Activated T-helper 17 cell treated with anti-CD3 and anti-CD28 coated beads, Interleukin-2, amount 50 U/mL, for 72 hours (primary cell): ENCODE measurements at places on chromosomes 2 and 18. TPM values are rescaled to one million over a fixed set of nuclear protein-coding genes. Genes with fewer than 3 reads are reported as not detected.

The ABCB11 gene
- total RNA-seq: not detected

- H3K4me1 ChIP-seq: peaks cover 6% of the 10 kb centered on the region
- ATAC-seq: no peak
- H3K4me3 ChIP-seq: no peak overlapping the region
- H3K36me3 ChIP-seq: no peaks in the 10 kb centered on the region
- H3K27ac ChIP-seq: peak overlapping the region; percentile 28
These were observed 20.9 kb upstream of the TEX44 start for GRCh38 chr2:231571661-231572191.

DNA sequence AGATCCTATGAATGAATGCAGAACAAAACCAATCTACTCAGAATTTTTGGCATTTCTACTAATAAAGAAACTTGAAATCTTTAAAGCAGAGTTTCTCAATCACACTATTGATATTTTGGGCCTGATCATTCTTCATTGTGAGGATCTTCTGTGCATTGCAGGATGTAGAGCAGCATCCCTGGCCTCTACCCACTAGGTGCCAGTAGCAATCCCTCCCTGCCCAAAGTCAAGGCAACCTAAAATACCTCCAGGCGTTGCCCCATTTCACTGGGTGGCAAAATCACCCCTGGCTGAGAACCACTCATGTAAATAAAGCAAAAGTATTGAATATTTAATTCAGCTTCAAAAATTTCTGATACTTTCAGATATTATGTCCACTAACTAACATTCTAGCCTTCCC is 213.0 kb downstream of the SP3 start:
- H3K4me3 ChIP-seq: no peak overlapping the region
- H3K27ac ChIP-seq: no peak overlapping the region
- ATAC-seq: no peak
- no peaks in the 10 kb centered on the region for H3K36me3 ChIP-seq
- H3K27me3 ChIP-seq: peaks cover 21% of the 10 kb centered on the region

DNA sequence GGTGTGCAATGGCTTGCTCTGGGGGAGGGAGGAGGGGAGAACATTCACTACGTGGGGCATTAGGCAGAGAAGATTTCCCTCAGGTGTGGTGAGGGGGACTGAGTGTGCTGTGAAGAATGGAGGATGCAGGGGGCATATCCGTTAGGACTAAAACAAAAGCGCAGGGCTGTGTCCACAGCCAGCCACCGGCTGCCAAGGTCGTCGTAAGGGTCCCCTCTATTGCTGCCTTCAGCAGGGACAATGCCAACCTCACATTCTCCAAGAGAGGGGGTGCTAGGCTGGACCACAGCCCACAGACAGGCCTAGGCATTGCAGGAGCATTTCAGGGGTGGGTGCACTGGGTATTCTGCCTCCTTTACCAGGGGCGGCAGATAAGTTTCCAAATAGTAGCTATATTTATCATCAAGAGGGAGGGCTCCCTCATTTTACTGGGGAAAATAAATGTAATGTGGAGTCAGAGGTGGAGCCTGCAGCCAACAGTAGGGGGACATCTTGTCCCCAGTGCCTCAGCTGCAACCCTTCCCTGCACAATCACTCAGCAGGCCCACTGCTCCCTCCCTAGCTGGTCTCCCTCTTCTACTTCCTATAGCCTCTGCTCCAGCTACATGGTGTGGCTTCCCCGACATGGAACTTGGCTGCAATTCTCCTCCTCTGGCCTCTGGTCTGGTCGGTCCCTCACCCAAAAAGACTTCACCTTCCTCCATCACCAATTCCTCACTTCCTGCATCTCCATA is 74.9 kb upstream of the OTOF start:
- H3K4me3 ChIP-seq: no peak overlapping the region
- H3K27ac ChIP-seq: no peak overlapping the region
- H3K27me3 ChIP-seq: peaks cover 32% of the 10 kb centered on the region
- no peaks in the 10 kb centered on the region for H3K4me1 ChIP-seq

The MREG gene
- total RNA-seq: 7.5 TPM

- ATAC-seq: no peak
- peaks cover 24% of the 10 kb centered on the region for H3K4me1 ChIP-seq
- no peak overlapping the region for H3K27ac ChIP-seq
- no peaks in the 10 kb centered on the region for H3K36me3 ChIP-seq
- H3K4me3 ChIP-seq: no peak overlapping the region
- no peaks in the 10 kb centered on the region for H3K27me3 ChIP-seq
These were observed 38.8 kb downstream of the MFSD6 start for GRCh38 chr2:190446750-190447516.

The PRKAG3 gene
- not detected for total RNA-seq

GRCh38 chr2:212686285-212686895 is 147.8 kb upstream of the ERBB4 start:
- H3K4me1 ChIP-seq: no peaks in the 10 kb centered on the region
- H3K36me3 ChIP-seq: no peaks in the 10 kb centered on the region
- H3K27me3 ChIP-seq: peaks cover 4% of the 10 kb centered on the region
- no peak for ATAC-seq
- no peak overlapping the region for H3K4me3 ChIP-seq

- H3K27me3 ChIP-seq: peaks cover 6% of the 10 kb centered on the region
- ATAC-seq: no peak
- no peak overlapping the region for H3K4me3 ChIP-seq
- no peaks in the 10 kb centered on the region for H3K36me3 ChIP-seq
- H3K27ac ChIP-seq: no peak overlapping the region
- no peaks in the 10 kb centered on the region for H3K4me1 ChIP-seq
These were observed 87.8 kb upstream of the TMEM17 start for GRCh38 chr2:62593825-62594224.

DNA sequence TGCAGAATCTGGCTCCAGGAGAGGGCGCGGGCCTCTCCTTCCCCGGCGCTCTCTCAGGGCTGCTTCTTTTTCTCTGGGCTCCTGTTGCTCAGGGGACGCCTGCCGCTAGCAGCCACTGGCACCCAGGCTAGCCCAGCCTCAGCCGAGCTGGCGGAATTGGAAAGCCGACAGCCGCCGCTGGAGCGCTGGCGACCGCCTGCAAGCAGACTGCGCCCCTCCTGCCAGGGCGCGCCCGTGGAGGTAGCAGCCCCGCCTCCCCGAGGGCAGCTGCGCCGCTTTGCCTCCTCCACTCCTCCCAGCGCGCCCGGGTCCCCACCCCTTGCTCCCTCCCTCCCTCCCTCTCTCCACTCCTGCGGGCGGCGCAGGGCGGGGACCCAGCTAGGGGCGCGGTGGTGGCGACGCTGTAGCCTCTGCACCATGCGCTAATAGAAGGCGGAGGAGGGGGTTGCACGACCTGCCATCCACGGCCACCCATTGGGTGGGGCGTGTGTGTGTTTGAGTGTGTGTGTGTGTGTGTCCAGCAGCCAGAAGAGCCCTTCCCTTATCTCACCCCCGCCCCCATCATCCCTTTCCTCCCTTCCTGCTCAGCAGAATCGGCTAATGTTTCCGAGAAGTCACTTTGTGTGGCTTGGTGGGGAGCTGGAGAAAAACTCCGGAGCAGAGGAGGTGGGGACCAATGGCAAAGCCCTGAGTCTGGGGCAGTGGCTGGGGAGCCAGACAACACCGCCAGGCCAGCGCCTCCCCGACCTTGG is at the start of gene SCN9A:
TSS of gene SCN9A (minus strand) at position 209 of the 752 bp plus-strand sequence. CDS start 64,188 bp downstream, outside the sequence.
- H3K27me3 ChIP-seq: peaks cover 23% of the 10 kb centered on the region
- no peaks in the 10 kb centered on the region for H3K36me3 ChIP-seq
- H3K27ac ChIP-seq: no peak within 1 kb of the TSS
- peak; percentile 32 for ATAC-seq
- peak within 1 kb of the TSS; percentile 57 for H3K4me3 ChIP-seq

The IL37 gene
- total RNA-seq: 0.78 TPM

DNA sequence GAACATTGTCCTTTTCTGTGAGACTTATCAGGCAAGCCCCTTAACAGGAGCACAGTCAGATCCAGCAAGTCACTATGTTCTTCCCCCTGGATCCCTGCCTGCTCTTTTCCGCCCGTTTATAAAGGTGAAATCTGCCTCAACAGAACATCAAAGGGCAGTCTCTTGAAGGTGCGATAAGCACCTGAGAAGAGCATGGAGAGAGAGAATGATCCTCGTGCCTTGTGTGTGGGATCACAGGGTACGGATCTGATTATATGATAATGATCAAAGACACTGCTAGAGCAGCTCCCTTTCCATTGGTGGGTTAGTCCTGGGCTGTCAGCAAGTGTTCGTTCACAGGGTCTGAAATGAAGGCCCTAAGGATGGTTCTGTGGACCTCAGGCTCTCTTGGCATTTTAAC is 106.4 kb downstream of the ZAP70 start:
- H3K27ac ChIP-seq: no peak overlapping the region
- no peak for ATAC-seq
- H3K4me1 ChIP-seq: no peaks in the 10 kb centered on the region
- peaks cover 50% of the 10 kb centered on the region for H3K36me3 ChIP-seq
- no peak overlapping the region for H3K4me3 ChIP-seq

GRCh38 chr2:119486886-119487285 is 37.4 kb downstream of the SCTR start:
- no peak overlapping the region for H3K4me3 ChIP-seq
- no peaks in the 10 kb centered on the region for H3K4me1 ChIP-seq
- peaks cover 19% of the 10 kb centered on the region for H3K27me3 ChIP-seq

The ARHGAP15 gene
- 98.3 TPM for total RNA-seq

GRCh38 chr2:181178130-181178529 is 197.7 kb downstream of the UBE2E3 start:
- peak; percentile 83 for ATAC-seq
- no peaks in the 10 kb centered on the region for H3K27me3 ChIP-seq
- H3K4me3 ChIP-seq: peak overlapping the region; percentile 48

The GCKR gene
- not detected for total RNA-seq

- no peak for ATAC-seq
- H3K4me1 ChIP-seq: peaks cover 55% of the 10 kb centered on the region
- peak overlapping the region; percentile 82 for H3K4me3 ChIP-seq
- H3K27me3 ChIP-seq: no peaks in the 10 kb centered on the region
These were observed 131.3 kb upstream of the MGAT5 start for GRCh38 chr2:134122610-134123009.

DNA sequence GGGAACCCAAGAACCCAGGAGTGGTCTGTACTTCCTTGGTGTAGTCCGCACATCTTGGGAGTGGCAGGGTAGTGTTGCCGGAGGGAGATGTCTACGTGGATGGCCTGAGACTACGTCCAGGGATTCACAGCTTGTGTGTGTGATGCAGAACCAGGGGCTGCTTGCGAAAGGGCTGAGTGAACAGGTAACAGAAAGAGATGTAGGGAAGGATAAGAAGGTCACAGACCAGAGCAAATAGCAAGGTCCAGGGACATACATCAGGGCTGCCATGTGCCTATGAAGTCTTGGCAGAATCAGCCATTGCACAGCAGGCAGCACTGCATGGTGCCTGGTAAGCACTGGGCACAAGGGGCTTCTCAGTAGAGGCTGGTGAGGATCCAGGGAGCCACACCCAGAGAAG is 68.7 kb downstream of the TSPYL6 start:
- no peaks in the 10 kb centered on the region for H3K4me1 ChIP-seq
- no peak for ATAC-seq
- no peak overlapping the region for H3K27ac ChIP-seq
- H3K36me3 ChIP-seq: no peaks in the 10 kb centered on the region

DNA sequence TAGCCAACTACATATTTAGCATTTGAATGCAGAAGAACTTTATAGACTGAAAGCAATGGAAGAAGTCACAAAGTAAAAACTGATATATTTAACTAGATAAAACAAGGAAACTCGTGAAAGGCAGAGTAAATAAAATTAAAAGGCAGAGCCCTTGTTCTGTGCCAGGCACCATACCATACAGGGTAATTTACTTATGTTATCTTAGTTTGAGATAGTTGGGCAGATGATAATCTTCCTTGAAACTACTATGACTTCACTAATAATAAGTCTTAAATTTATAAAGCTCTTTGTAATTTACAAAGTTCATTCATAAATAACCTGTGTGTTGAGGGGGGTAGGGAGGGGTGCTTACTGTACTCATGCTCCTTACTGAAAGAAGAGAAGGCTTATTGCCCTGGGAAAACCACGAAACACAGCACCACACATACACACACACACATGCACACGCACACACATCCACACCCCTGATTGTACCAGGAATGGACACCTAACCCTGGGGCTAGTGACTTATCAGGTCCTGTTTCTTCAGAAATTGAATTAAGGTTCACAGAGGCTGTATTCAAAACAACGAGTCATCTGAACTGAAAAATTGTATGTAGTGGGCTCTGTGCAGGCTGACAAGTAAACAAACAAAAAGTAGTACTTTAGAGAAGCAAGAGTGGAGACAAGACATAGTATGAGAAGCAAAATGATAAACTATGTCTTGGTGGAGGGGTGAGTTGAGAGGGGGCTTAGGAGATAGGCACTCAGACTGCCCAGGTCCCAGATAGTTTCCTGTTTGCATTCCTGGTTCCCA is 38.1 kb downstream of the AGFG1 start:
- ATAC-seq: peak; percentile 59
- H3K27ac ChIP-seq: peak overlapping the region; percentile 28
- H3K36me3 ChIP-seq: peaks cover 37% of the 10 kb centered on the region
- H3K4me3 ChIP-seq: peak overlapping the region; percentile 11
- no peaks in the 10 kb centered on the region for H3K27me3 ChIP-seq

The CNDP1 gene
- total RNA-seq: not detected

The RNF125 gene
- 16.1 TPM for total RNA-seq

DNA sequence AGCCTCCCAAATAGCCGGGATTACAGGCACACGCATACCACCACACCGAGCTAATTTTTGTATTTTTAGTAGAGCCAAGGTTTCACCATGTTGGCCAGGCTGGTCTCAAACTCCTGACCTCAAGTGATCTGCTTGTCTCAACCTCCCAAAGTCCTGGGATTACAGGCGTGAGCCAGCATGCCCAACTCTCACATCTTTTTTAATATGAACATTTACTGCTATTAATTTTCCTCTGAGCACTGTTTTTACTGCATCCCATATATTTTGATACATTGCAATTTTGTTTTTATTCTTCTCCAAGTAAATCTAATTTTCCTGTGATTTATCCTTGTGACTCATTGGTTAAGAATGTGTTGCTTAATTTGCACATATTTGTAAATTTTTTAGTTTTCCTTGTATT is 9.5 kb upstream of the TANK start:
- peaks cover 88% of the 10 kb centered on the region for H3K36me3 ChIP-seq
- no peaks in the 10 kb centered on the region for H3K27me3 ChIP-seq
- no peak for ATAC-seq
- H3K4me1 ChIP-seq: peaks cover 46% of the 10 kb centered on the region
- peak overlapping the region; percentile 15 for H3K4me3 ChIP-seq

- no peaks in the 10 kb centered on the region for H3K36me3 ChIP-seq
- H3K27me3 ChIP-seq: peaks cover 4% of the 10 kb centered on the region
- no peak for ATAC-seq
- no peak overlapping the region for H3K27ac ChIP-seq
These were observed 12.4 kb downstream of the KLHL14 start for GRCh38 chr18:32760391-32760790.

- no peak for ATAC-seq
- no peaks in the 10 kb centered on the region for H3K27me3 ChIP-seq
- H3K27ac ChIP-seq: no peak overlapping the region
- H3K4me1 ChIP-seq: no peaks in the 10 kb centered on the region
- no peak overlapping the region for H3K4me3 ChIP-seq
- no peaks in the 10 kb centered on the region for H3K36me3 ChIP-seq
These were observed 1303.1 kb upstream of the DDX18 start for GRCh38 chr2:116511426-116511825.

GRCh38 chr2:194003911-194004310 is 1653.1 kb upstream of the SLC39A10 start:
- H3K4me1 ChIP-seq: no peaks in the 10 kb centered on the region
- H3K36me3 ChIP-seq: no peaks in the 10 kb centered on the region
- no peak for ATAC-seq
